Upper lobe of right lung (tissue), 1 donor: ENCODE measurements at places on chromosomes 6 and 20.

DNA sequence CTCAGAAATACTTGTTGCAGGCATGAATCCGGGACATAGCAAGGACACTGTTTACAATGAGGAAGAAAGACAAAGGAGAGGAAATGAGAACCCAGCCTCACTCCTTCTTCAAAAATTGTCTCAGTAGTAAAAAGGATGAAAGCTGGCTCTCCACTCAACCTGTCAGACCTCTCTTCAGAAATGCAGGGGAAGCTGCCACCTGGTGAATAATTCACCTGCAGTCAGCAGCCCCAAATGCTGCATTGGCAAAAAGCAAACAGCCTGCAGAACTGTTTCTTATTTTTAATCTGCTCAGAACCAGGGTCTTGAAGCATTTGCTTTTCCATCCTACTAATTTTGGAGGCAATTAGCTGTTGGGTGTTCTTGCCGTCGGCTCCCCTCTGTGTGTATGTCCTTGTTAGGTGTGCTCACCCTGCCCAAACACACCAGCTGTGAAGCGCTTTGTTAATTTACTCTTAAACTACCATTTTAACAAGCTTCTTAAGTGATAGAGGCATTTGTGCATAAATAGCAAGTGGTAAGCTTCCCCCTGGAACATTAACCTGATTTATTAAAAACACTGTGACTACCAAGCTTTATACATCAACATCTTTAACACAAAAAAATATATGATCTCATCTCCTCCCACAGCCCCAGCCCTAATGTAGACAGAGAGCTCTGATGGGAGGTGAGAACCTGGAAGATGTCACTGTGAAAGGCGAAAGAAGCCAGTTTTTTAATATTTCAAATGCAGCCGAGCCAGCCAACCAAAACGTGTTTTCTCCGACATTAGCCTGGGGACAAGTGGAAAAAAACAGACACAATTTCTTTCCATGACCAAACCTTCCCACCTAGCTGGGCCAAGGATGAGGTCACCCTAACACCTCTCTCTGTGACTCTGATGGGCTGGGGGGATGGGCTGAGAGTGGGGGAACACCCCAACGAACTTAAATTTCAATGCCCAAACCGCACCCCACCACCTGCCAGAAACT is 451.0 kb upstream of the SULF2 start:
- DNase-seq: no peak

- no peak for DNase-seq
These were observed 69.4 kb downstream of the BACH2 start for GRCh38 chr6:90227213-90227612.

DNA sequence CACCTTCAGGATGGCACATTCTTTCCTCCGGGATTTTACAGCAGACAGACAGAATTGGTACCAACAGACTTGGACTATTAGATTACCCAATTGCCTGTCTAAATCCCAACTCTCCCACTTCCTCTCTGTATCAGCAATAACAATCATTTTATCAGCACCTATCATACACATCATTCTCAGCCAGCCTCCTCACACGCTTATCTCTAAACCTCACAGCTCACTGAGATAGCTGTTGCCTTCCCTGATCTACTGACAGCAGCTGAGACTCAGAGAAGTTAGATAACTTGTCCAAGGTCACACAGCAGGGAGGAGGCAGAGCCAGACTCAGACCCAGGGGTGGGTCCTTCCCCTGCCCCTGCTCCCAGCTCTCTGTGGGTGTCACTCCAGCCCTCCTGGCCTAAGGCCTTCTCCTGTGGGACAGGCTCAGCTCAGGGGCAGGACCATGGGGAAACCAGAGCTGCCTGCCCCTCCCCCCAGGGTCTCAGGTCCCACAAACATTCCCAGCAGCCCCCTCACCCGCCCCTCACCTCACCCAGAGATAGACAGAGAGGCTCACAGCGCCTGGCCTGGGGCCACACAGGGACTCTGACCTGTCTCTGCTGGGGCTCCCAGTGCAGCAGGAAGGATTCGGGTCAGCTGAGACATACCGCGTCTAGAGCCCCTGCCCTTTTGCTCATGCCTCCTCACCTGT is 92.8 kb downstream of the GRM4 start:
- DNase-seq: no peak

DNA sequence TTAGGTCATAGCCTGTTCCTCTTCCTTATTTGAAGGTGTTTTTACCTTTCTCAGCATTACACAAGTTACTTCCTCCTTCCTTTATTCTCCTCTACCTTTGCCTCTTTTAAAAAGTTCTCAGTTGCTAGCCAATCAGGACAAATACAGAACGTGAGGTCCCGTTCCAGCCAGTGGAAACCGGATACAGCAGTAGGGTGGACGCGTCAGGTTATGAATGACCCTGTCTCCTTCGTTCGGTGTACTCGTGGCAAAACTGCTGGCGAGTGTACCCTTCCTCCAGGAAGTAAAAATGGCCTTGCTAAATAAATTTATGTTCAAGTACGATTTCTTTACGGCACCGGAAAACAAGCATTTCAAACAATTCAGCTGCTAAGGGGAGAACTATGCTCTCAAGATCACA is 77.0 kb upstream of the MLN start:
- no peak for DNase-seq
